ENCODE measurements at places on chromosomes 13 and 19. TPM values are rescaled to one million over a fixed set of nuclear protein-coding genes. Genes with fewer than 3 reads are reported as not detected.

- peaks cover 20% of the 10 kb centered on the region for H3K36me3 ChIP-seq
- H3K4me3 ChIP-seq = peak overlapping the region; percentile 95
- peak; percentile 70 for DNase-seq
- peak overlapping the region; percentile 91 for H3K27ac ChIP-seq
- peaks cover 31% of the 10 kb centered on the region for H3K4me1 ChIP-seq
Measured at GRCh38 chr19:7904074-7905020, 670 bp downstream of the MAP2K7 start.

DNA sequence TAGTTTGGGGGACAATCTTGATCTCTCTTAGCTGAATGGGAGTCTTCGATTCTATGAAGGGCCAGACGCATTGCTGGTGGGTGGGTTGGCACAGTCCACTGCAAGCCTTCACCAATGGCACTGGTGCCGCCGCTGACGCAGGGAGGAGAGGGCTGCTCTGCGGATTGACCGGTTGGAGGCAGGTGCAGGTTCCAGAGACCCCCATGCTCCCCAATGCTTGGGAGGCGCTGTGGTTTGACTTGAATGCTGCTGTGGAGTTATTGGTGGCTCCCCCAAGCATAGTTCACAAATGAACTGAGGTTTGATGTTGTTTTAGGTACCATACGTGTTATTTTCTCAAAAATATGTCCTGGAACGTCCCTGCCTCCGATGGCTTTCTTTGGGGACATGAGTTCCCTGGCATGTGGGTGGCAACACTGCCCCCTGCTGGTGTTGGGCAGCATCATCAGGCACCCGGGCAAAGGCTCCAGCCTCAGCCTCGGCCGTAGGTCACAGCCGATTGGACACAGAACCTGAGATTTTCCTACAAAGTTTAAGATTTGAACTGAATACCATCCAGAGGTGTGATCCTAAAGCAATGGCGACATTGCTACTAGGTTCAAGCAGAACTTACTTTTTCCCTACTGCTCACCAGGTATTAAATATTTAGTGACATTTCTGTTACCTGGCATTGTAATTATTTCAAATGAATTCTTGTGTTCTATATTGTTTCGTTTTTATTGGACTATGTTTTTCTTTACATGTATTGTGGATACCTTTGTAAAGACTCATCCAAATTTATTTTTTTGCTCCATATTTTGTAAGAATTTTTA, 95.5 kb downstream of the ANKRD10 start:
- H3K27me3 ChIP-seq = peaks cover 13% of the 10 kb centered on the region
- H3K4me1 ChIP-seq = peaks cover 19% of the 10 kb centered on the region
- peak; percentile 77 for DNase-seq

DNA sequence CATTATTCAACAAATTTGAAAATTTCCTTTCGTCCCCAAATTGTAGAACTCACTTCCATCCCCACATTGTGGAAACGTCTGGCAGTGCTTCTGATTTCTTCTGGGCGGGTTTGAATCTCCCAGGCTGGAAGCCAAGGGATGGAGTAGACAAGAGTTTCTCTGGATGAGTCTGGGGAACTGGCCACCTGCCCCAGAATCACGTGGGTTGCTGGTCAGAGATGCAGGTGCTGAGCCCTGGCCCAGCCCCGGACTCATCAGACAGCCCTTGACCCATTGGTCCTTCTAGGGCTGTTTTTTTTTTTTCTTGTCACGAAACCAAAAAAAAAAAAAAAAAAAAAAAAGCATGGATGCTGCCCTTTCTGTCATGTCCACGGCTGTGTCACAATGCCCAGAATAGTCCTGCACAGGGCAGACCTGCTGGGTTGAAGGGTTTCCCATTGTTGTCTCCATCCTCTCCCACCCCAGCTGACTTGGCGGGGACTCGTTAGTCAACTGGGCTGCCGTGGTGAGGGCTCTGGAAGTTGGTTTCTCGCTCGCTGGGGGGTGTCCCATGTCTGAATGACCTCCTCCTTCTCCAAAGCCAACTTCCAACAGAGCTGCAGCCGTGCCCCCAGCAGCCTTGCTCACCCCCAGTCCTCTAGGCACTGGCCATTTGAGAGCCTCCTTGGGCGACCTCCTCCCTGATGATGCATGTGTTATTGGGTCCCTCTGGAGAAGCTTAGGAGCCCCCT, 12.8 kb downstream of the CHST8 start:
- no peak overlapping the region for H3K4me3 ChIP-seq
- no peak for DNase-seq
- H3K27me3 ChIP-seq = peaks cover 14% of the 10 kb centered on the region
- H3K36me3 ChIP-seq = no peaks in the 10 kb centered on the region
- H3K27ac ChIP-seq = no peak overlapping the region

DNA sequence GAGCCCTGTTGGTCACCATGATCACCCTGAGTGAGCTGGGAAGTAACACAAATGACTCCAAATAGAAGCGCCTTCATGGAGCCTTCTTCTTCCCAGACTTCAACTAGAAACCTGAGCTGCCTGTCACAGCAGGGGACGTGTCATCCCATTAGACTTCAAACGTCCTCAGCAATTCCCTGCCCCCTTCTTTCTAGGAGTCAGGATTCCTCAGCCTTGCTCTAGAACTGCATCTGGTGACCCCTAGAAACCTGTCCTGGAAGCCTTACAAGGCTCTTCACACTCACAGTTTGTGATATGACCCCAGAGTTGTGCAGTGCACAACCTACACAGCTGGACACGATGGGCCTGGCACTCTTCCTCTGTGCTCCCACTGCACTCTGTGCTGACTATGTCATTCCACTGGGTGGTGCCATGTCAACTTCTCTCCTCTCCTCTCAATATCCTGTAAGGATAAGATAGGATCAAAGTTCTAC, 23.6 kb upstream of the TTYH1 start:
- H3K4me1 ChIP-seq = peaks cover 23% of the 10 kb centered on the region
- no peak overlapping the region for H3K27ac ChIP-seq
- no peak overlapping the region for H3K4me3 ChIP-seq
- H3K27me3 ChIP-seq = no peaks in the 10 kb centered on the region
- no peaks in the 10 kb centered on the region for H3K36me3 ChIP-seq

GRCh38 chr13:20399961-20400360, 125.7 kb downstream of the CRYL1 start:
- no peaks in the 10 kb centered on the region for H3K36me3 ChIP-seq
- peaks cover 6% of the 10 kb centered on the region for H3K4me1 ChIP-seq
- no peak overlapping the region for H3K4me3 ChIP-seq

DNA sequence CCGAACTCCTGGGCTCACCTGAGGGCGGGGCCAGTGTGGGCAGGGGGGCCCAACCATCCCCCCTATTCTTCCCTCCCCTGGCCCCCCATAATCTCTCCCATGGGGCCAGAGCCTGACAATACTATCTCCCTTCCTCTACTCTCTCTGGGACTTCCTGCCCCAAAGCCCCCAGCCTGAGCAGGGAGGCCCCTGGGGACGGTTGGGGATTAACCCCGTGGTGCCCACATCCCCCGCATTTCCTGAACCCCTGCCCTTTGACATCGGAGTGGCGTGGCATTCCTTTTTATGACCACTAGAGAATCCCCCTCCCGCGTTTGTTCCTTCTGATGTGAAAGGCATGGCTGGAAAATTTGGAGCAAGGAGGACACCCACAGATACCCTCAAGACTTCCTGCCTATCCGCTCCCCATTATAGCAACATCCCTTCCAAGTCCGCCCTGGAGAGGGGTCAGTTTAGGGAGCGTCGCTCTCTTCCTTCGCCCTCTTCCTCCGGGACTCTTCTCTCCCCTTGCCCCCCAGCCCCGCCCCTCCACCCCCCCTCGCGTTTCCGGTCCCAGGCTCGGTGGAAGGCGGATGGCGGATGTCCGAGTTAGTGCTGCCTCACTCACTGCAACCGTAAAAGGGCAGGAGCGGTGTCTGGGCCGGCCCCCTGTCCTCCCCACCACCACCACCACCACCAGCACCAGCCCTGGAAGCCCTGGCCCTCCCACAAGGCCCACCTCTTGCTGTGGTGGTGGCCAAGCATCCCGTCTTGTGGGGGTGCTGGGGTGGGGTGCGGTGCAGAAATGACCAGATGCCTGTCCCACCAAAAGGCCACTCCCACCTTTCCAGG, 1.8 kb downstream of the VASP start:
- peaks cover 6% of the 10 kb centered on the region for H3K36me3 ChIP-seq
- H3K4me1 ChIP-seq = peaks cover 52% of the 10 kb centered on the region
- peak overlapping the region; percentile 89 for H3K4me3 ChIP-seq
- DNase-seq = peak; percentile 44
- H3K27ac ChIP-seq = peak overlapping the region; percentile 91

DNA sequence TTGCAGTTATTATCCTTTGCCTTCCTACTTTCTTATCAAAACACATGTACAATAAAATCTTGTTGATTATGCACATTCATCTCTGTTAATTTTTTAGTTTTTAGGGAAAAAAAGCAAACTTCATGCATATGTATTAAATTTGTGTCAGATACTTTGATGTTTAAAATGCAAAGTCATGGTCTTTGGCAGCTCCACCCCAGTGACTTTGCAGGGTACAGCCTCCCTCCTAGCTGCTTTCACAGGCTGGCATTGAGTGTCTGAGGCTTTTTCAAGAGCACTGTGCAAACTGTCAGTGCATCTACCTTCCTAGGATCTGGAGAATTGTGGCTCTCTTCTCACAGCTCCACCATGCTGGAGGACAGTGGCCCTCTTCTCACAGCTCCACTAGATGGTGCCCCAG, 1988.1 kb upstream of the PCDH20 start:
- no peak overlapping the region for H3K27ac ChIP-seq
- DNase-seq = no peak
- H3K27me3 ChIP-seq = no peaks in the 10 kb centered on the region
- H3K36me3 ChIP-seq = no peaks in the 10 kb centered on the region
- H3K4me1 ChIP-seq = no peaks in the 10 kb centered on the region

DNA sequence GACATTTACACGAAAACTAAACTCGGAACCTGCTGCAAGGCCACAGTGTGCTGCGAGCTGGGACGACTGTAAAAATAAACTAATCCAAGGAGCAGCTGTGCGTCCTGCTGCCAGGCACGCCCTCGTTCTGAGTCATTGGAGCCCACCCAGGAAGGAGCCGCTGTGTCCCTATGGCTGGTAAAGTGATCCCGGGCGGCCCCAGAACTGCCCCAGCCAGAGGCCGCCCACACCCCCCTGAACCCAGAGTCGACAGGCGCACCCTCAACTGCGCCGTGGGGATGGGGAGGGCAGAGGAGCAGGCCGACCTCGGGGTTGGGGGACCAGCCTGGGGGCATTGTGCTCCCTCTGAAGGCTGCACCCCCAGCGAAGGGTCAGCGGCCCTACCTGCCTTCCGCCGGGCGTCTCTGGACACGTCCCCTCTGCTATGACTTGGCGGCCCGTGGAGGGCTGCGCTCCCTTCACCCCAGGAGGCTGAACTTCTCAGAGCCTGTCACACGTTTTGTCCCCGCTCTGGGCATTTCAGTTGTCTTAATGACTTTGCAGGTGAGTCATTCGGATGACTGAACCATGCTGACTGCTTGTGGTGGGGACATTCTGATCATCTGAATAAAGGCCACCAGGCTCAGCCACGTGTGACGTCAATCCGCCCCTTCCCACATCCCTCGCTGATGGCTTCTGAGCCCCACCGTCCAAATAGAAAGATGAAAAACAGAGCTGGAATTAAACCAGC, 42.7 kb downstream of the ADPRHL1 start:
- no peaks in the 10 kb centered on the region for H3K36me3 ChIP-seq
- H3K4me3 ChIP-seq = no peak overlapping the region
- H3K27me3 ChIP-seq = peaks cover 9% of the 10 kb centered on the region
- DNase-seq = no peak

- H3K4me1 ChIP-seq = peaks cover 4% of the 10 kb centered on the region
- no peaks in the 10 kb centered on the region for H3K36me3 ChIP-seq
- H3K4me3 ChIP-seq = no peak overlapping the region
- H3K27ac ChIP-seq = no peak overlapping the region
- peaks cover 21% of the 10 kb centered on the region for H3K27me3 ChIP-seq
- DNase-seq = no peak
Measured at GRCh38 chr19:18960370-18960769, 19.4 kb upstream of the HOMER3 start.

Gene PCP2
- 1.4 TPM for total RNA-seq

Gene FCER2
- total RNA-seq = 1.7 TPM

Gene SMARCA4
- total RNA-seq = 109 TPM

GRCh38 chr19:4066176-4066606, 508 bp downstream of the ZBTB7A start:
- DNase-seq = peak; percentile 62
- H3K36me3 ChIP-seq = peaks cover 9% of the 10 kb centered on the region
- H3K27me3 ChIP-seq = no peaks in the 10 kb centered on the region

Gene ZNF730
- total RNA-seq = 1.4 TPM

DNA sequence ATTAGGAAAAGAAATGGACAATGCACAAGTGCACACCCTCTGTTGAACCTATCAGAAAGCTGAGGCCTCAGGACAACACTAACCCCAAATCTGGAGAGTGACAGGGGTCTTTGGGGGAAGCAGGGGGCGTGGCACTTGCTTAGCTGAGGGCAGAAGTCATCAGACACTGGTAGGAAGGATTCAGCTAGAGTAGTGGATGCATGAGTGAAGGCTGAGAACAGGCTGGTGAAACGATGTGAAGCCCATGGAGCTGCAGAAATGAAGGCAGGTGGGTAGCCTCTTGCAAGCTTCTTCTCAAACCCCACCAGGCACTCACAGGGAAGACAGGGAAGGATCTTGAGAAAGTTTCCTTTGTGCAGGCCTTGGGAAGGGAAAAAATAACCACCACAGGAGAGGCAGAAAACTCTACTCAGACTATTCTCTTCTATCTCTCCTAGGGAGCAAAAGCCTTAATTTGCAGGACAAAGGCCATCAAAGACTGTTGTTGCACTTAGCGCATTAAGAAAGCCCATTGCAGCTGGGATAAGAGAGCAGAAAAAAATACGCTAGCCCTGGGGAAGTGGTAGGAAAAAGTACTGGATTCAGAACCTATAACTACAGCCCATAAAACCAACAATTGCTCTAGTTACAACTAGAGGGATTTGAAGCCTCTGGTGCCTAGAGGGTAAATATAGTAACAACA, 193.3 kb upstream of the ZNF536 start:
- no peak for DNase-seq
- no peaks in the 10 kb centered on the region for H3K4me1 ChIP-seq
- no peak overlapping the region for H3K27ac ChIP-seq
- peaks cover 11% of the 10 kb centered on the region for H3K27me3 ChIP-seq

- DNase-seq = no peak
- no peak overlapping the region for H3K27ac ChIP-seq
- H3K4me1 ChIP-seq = peaks cover 8% of the 10 kb centered on the region
Measured at GRCh38 chr19:3475449-3475848, 4.9 kb downstream of the SMIM24 start.

DNA sequence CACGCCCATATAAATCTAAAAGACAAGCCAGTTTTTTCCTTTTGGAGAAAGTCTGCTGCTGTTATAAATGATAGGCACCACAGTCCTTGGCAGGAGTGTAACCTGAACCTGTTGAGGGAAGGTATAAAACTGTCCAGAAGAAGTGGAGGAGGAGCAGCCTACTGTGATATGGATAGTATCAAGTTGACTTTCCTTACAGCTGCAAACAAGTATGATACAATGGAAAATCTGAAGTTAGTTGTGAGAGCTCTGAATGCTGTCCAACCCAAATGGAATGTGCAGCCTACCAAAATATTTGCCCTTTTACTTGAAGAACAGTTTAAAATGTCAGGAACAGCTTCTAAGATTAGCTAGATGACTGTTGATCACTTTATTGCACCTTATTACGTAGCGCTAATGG, 399.6 kb downstream of the FGF14 start:
- no peak overlapping the region for H3K27ac ChIP-seq
- no peak for DNase-seq
